ENCODE measurements at places on chromosomes 6 and 20.
A peak's percentile ranks its signal among the peaks of the same experiment; 100 is the strongest.

- DNase-seq = no peak
Observed at GRCh38 chr6:36145495-36145894, 15.2 kb downstream of the MAPK13 start.

DNA sequence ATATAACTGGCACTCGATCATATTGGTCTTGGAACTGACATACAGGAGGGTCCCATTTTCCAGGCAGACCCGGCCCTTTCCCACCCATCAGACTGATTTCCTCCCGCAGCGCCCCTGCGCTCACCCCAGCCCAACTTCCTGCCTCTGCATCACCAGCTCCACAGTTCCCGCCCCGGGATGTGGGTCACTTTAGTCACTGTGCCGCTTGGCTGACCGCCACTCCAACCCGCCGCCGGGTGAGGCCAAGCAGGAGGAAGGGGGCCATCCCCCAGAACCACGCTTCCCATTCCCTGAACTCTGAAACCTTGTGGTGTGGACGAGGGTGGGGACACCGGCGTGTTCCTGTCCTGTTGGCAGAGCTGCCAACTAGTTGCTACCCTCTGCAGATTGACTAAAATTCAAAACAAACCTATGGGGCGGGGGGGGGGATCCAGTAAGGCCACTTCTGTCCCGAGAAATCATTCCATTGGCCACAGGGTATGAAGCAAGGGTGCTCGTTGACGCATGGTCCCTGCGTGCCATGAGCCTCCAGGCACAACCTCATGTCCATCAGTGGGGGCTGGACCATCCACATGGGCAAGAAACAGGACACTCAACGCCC lies 12.3 kb downstream of the TGM2 start:
- no peak for DNase-seq

DNA sequence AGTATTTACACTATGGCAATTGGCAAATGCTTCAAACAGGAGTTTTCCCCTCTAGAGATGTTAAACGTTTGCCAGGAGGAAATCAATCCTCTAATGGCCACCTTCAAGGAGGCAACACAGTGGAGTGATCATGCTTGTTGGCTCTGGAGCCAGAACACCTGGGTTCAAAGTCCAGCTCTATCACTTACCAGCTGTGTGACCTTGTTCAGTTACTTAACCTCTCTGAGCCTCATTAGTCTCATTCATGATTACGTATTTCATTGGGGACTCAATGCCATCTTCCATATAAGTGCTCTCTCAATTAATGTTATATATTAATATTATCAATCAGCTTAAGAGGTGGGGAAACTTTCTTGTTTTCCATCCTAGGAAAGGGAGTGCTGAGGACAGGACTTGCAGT lies 26.1 kb downstream of the SLC52A3 start:
- DNase-seq = no peak

DNA sequence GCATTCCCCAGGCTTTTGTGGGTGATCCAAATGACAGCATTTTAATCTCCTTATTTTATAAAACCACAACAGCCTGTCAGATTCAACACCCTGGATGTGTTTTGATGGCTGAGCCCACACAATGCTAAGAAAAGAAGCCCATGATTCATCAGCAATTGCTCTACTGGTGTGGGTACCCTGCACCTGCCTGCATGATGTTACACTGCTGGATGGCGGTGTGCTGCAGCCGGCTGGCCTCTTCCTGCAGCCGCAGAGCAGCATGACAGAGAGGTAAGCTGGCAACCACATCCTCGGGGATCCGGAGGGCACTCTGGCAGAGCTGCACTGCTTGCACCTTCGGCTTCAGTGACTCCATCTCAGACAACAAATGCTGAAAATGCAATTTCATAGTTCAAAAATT lies 327.5 kb downstream of the SYNE1 start:
- peak; percentile 35 for DNase-seq

GRCh38 chr6:114063956-114064355 lies 93.0 kb upstream of the HDAC2 start:
- no peak for DNase-seq

GRCh38 chr20:46367967-46368901 lies 38.2 kb downstream of the ELMO2 start:
- no peak for DNase-seq

- no peak for DNase-seq
Observed at GRCh38 chr6:116545651-116546050, at the start of gene TRAPPC3L. Gene TRAPPC3L (minus strand): TSS chr6:116545684. CDS start chr6:116545514, 170 bp downstream.

DNA sequence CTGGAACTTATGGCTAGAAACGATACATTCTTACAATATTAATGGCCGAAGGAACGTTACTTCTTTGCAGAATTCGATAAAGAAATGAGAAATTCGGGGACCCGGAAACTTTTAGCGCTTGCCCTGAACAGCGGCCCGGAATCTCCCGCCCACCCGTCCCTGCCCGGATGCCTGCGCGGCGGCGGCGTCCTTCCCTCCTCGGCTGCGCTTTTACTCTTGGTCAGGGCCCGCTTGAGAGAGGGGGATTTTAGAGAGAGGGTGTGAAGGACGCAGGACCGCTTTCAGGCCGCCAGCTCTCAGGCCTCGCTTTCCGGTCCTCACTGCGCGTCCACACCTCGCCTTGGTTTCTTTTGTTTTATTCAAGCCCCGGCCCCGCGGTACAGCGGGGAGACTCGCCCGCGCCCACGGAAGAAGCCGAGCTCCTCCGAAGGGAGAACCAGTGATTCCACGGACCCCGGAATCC lies 243.7 kb downstream of the ARID1B start:
- DNase-seq = peak; percentile 38

DNA sequence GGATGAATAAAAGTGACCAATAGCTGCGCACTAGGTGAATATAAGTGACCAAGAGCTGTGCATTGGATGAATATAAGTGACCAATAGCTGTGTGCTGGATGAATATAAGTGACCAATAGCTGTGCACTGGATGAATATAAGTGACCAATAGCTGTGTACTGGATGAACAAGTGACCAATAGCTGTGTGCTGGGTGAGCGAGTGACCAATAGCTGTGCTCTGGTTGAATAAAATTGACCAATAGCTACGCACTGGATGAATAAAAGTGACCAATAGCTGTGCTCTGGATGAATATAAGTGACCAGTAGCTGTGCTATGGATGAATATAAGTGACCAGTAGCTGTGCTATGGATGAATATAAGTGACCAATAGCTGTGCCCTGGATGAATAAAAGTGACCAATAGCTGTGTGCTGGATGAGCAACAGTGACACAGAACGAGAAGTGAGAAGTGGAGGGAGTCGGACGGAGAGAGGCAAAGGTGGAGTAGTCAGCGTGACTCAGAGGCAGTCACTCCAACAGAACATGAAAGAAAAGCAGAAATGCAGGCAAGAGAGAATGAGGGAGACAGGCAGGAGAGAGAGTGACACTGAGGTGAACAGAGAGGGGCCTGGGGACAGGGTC lies 38.5 kb downstream of the RBM38 start:
- DNase-seq = no peak

DNA sequence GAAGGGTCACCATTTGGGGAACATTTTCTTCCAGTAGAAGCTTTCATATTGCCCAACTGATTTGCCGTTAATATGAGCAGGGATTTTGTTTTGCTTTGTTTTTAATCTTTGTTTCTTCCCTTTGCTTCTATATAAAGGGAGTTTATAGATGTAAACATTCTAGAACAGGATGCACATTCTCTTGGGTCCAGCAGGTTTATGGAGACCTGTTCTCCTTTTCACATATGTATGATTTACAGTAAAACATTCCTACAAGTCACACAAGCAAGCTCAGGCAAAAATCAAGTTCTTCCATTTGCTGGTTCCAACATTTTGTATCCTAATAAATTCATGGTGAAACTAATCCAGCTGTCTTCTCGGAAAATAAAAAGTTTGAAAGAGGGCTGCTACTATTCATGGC lies 1082.4 kb upstream of the FLRT3 start:
- no peak for DNase-seq

- DNase-seq = no peak
Observed at GRCh38 chr6:25089442-25089841, 153.7 kb upstream of the RIPOR2 start.

GRCh38 chr6:105588123-105588710 lies 185.3 kb upstream of the PREP start:
- DNase-seq = no peak

DNA sequence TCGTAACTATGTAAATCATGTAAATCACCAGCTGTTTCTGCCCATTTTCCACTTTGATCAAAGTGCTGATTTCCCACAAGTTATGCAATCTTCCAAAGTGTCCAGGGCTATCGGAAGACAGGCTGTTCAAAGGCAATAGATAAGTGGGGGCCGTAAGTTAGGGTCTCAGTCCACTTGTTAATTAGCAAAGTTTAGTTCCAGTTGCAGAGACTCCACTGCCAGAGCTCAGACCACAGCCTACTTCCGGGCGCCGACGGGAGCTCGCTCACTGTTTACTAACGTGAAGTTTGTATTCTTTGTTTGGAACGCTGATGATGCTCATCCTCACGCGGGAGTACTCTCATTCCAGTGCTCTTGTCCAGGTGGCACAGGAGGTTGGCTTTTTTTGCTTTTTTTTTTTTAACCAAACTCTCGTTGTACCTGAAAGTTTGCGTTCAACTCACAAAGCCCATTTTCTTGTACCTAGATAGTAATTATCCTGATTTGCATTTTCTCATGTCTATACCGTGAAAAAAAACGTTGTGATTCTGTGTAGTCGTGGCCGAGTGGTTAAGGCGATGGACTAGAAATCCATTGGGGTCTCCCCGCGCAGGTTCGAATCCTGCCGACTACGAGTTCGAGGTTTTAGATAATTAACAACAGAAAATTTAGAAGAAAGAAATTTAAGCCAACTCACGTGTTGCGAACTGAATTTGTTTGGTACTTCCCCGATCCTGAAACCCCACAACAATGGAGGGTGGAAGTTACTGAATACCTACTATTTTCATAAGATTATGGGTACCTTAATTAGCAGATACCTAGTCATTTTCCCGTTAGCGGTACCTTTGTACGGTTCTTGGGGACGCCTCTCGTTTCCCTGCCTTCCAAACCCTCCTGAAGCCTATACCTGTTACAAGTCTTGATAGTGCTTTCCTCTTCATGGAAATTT lies 29.9 kb upstream of the ZNF184 start:
- peak; percentile 55 for DNase-seq

GRCh38 chr6:91994787-91995186 lies 1407.9 kb upstream of the MAP3K7 start:
- no peak for DNase-seq

- DNase-seq = no peak
Observed at GRCh38 chr20:12687476-12687875, 321.3 kb upstream of the SPTLC3 start.

DNA sequence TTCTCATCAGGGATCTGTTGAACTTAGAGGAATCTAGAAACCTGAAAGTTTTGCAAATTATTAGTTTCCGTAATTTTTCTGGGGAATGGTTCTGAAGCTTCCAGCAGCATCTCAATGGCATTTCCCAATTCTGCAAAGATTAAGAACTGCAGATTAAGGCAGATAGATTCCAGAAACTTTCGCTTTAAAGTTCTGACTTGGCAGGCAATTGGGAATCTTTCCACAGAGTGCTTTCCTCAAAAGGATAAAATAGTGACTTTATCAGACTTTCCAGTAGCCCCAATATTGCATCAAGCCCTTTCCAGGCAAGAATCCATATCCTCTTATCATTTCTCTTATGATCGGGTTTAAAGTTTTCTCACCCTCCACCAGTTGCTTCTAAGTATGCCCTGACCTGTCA lies 261.1 kb downstream of the FNDC1 start:
- no peak for DNase-seq

GRCh38 chr6:113182370-113183141 lies 674.6 kb upstream of the MARCKS start:
- DNase-seq = no peak

- no peak for DNase-seq
Observed at GRCh38 chr20:36305602-36306551, at the start of gene DLGAP4. Gene DLGAP4 (plus strand): TSS chr20:36306339. CDS start chr20:36431718, 125,379 bp downstream.

DNA sequence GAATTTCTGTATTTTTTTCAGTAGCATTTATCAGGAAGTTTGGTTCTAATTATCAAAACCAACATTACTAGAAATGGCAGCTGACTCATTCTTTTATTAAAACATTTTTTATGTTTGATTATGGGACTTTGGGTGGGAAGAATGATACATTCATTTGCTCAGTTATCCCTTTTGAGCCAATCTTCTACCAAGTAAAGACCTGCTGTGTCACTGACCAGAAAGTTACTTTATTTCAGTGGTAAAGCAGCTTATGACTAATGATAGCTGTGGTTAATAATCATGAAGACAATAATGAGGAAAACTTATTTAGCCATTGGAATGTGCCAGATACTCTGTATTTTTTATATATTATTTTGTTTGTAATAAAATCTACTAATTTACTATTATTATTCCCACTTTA lies 142.3 kb downstream of the FARS2 start:
- DNase-seq = no peak

- DNase-seq = no peak
Observed at GRCh38 chr6:9062596-9062995, 627.3 kb upstream of the SLC35B3 start.

DNA sequence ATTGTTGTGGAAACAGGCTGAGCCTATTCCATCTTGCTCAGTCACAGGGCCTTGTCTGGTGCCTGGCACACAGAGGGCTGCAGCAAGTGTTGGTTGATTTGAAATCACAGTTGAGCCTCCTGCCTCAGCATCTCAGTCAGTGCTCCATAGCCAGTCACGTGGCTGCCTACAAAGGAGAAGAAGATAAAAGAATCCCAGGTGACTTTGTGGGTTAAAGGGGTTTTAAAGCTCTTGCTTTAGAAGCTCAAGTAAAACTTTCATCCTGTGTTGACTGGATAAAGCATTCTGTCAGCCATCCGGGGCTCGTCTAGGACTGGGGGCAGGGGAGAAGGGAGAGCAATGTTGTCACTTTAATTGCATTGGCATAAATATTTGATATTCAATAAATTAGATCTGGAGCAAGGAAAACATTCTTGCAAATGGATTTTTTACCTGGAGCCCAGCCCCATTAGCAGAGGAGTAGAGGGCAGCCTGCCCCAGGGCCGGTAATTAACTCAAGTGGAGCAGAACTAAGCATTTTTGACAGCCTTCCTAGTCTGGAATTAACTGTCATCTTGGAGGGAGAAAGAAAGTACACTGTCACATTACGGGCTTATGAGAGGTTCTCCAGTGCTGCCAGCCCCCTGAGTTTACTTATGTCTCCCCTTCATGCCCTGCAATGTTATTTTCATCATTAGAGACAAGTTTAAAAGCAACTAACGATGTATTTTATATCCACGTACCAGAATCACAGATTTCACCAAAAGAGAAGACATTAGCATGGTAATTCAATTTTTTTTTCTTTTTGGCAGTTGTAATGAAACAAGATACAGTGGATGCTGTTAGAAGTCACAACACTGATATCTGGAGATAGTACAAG lies 71.7 kb upstream of the GTSF1L start:
- no peak for DNase-seq

Data from stimulated activated CD4-positive, alpha-beta T cell treated with anti-CD3 and anti-CD28 coated beads, TNF-alpha, amount 100 ng/mL, for 48 hours (primary cell).